ENCODE measurements at places on chromosomes 4 and X.

DNA sequence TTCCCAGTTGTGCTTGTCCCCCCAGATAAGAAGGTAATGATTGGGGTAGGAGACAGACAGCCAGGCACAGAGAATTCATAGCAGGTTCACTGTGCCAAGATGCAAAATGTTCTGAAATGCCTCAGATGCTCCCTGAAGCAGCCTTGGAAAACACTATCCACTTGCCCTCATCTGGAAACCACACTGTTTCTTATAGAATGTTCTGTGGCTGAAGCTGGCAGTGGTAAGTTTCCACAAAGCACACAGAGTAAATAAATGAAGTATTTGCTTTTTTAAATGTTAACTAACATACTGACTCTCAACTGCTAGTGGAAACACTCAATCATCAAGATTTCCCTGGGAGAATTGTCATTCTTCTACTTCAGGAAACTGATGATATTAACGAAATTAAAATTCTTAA lies 311.4 kb downstream of the PRDM5 start:
- peak; percentile 53 for DNase-seq

DNA sequence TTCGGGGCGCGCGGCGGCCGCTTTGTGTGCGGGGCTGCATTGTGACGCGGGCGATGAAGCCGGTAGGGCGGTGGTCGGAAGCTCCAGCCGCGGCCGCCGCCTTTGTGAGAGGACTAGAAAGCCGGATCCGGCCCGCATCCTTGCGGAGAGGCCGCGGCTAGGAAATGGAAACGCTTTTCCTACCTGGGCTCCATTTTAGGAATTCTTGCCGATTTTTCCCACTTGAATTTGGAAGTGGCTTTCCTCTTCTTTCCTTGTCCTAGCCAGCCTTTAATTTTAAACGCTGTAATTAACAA lies 708 bp downstream of the TMSB4X start:
- DNase-seq = no peak

GRCh38 chr4:176302283-176303275 lies 17.2 kb upstream of the SPCS3 start:
- peak; percentile 71 for DNase-seq

DNA sequence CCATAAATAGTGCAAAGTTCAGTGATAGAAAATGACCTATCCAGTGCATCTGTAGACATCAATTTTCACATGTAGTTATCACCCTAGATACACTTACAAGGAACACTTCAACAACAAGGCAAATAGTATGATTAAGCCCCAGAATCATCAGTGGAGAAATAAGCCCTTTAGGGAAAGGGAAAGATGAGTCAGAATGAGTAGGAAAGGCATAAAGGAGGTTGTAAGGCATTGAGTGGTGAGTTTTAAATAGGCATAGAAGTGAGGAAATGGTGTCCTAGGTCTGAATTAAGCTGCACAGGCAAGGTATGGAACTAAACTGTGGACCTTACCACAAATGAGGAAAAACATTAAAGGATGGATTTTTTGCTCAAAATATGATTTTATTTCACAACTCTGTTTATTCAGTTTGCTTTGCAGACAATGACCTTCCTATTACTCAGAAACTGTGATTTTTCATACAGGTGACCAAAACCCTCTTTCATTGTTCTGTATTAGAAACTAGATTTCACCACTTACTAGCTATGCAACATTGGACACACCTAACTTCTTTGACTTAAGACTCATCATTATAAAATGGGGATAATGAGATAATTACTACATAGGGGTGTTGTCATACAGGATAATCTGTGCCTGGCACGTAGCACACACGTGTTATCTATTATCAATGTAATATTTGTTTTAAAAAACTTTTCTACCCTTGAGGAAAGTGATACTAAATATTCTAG lies 57.0 kb upstream of the MAP9 start:
- DNase-seq = no peak

DNA sequence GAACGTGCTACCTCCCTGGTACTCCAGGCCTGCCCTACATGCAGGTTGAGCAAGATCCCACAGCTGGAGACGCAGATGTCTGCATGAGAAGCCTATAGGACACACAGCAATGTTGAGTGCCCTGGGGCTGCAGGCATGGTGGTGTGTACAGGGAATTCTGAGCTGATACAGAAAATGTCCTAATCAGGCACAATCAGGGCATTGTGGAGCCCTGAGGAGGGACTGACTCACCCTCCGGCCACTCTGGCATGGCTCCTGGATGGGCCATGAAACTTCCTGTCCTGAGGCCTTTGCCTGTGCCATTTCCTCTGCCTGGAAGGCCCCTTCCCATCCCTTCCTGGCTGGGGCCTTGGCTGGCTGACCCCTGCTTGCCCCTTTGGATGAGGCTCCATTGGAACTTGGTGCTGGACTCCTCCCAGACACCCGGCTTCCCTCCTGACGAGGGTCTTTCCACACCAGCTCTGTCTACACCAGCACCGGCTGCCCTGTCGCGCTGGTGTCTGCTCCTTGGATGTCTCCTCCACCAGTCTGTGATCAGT lies 16.7 kb upstream of the AFAP1 start:
- DNase-seq = peak; percentile 79

GRCh38 chr4:61251129-61251528 lies 51.0 kb downstream of the ADGRL3 start:
- no peak for DNase-seq

DNA sequence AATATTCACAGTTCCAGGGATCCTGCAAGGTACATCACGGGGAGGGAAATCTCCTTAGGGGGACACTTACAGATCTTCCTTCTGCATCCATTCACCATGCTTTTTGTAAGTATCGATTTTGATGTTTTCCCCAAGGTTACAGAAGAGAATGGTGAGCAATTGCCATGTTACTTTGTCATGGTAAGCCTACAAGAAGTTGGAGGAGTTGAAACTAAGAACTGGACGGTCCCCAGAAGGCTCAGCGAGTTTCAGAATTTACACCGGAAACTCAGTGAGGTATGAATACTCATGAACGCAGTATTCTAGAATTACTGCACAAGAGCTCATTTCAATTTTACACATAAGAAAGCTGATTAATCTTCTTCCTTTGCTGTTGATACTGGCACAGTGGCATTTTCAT lies 53.9 kb downstream of the LRP2BP start:
- DNase-seq = no peak

DNA sequence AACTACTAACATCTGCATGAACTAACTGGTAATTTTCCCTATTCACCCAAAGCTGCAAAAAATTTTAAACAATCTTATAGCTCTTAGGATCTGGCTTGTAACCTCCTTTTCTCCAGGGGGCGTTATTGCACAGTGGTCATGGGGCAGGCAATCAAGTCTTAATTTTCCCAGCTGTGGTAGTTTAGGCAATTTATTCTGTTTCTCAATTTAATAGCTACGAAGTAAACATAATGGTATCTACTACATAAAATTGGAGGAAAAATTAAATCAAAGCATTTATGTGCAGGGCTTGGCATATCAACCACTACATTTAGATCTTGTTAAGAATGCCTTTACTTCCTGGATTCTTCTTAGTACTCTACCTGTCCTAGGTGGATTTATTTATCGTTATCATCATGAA lies 137.4 kb upstream of the GUCY1A1 start:
- no peak for DNase-seq

GRCh38 chr4:78768452-78769180 lies 7.5 kb upstream of the BMP2K start:
- DNase-seq = no peak

DNA sequence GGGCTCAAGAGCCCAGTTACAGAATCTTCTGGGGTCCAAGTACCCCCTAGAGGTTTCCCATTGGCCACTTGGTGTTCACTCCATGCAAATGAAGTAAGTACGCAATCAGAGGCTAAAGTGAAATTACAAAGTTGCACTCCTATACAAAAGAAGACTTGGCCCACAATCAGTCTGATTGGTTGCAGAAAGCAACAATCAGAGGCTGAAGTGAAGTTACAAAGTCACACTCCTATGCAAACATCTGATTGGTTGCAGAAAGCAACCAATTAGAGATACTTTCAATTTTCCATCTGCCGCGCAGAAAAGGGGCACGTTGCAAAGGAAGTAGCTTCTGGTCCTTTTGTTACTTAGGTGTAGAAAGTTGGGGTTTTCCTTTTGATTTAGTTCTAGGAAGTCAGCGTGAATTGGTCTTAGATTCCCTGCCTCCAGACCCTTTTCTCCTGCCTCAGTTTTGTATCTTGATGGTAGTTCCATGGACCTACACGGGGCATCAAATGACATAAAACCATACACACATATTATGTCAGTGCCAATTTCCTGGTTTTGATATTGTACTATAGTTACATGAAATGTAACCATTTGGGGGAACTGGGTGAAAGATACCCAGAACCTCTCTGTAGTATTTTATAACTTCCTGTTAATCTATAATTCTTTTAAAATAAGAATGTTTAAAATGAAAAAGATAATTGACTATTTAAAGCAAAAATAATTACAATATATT lies 12.4 kb upstream of the PIN4 start:
- DNase-seq = no peak

- DNase-seq = no peak
These were observed 518 bp upstream of the SAT1 start for GRCh38 chrX:23782455-23782854.

GRCh38 chrX:50762578-50762977 lies 51.4 kb downstream of the SHROOM4 start:
- DNase-seq = no peak

DNA sequence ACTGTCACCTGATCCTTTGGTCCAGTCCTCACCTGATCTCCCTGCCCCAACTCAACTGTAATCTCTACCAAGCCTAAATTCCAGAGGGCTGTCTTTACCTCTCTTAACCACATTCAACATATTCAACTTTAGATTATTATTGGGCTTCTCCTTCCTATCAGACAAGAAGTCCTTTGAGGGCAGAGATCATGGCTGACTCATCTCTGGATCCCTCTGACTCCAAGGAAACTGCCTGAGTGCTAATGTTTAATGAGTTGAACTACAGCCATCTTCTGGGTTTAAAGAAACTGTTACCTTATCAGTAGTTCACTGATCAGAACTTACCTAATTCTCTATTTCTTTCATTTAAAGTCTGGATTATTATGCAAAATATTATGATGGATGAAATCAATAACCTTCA lies 135.7 kb downstream of the GPC3 start:
- DNase-seq = no peak

DNA sequence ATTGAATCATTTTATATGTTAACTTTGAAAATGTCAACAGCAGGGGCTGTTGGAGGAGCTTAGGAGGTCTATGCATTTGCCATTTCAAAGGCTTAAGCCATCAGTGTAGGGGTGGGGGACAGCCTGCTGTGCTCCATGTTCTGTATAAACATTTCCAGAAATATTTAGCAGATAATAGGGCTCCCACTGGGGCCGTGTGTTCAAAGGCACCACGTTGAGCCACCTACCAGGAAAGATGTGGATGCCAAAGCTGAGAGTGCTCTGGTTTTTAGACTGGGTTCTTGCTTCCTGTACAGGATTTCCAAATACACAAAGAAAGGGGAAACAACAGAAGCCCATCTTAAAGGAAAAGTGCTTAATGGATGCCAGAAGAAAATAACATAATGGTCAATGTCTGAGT lies 219.5 kb downstream of the CENPC start:
- DNase-seq = no peak

GRCh38 chr4:26509681-26510333 lies 19.5 kb upstream of the CCKAR start:
- DNase-seq = no peak

GRCh38 chr4:168784786-168785461 lies 225.1 kb downstream of the CBR4 start:
- DNase-seq = peak; percentile 95

GRCh38 chr4:10239982-10240654 lies 123.5 kb upstream of the WDR1 start:
- DNase-seq = no peak

DNA sequence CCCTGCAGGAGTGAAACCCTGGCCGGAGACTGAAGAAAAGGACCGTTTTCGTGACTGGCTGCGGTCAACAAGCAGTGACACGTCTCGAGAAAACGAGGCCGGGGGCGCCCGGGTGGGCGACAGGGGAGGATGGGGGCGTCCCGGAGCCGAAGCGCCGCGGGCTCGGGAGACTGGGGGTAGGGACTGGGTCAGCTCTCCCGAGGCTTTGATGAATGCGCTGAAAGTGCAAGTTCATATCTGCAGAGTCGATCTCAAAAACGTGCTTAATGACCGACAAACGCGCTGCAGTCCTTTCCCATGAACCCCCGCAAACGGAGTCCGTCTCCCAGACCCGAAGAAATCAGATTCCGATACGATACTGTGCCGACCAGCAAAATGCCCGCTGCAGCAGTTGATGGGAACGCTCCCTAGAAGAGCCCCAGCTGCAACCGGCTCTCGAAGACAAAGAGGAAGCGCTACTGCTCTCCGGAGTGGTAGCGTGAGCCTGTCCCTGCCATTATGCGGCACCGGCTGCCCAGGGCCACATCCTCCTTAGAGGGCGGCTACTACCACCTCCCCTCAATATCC lies 806 bp upstream of the CD99L2 start:
- DNase-seq = peak; percentile 39
